ENCODE measurements at places on chromosomes 5 and 9.

- DNase-seq: no peak
Observed at GRCh38 chr9:85290019-85290418, 451.7 kb downstream of the AGTPBP1 start.

GRCh38 chr5:13378091-13378490 is 566.4 kb downstream of the DNAH5 start:
- no peak for DNase-seq

DNA sequence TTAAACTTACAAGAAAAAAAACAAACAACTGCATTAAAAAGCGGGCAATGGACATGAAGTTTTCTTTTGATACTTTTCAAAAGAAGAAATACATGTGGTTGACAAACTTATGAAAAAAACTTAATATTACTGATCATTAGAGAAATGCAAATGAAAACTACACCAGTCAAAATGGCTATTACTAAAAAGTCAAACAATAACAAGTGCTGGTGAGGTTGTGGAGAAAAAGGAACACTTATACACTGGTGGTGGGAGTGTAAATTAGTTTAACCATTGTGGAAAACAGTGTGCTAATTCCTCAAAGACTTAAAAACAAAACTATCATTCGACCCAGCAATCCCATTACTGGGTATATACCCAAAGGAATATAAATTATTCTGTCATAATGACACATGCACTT is 311.6 kb downstream of the ISL1 start:
- no peak for DNase-seq

DNA sequence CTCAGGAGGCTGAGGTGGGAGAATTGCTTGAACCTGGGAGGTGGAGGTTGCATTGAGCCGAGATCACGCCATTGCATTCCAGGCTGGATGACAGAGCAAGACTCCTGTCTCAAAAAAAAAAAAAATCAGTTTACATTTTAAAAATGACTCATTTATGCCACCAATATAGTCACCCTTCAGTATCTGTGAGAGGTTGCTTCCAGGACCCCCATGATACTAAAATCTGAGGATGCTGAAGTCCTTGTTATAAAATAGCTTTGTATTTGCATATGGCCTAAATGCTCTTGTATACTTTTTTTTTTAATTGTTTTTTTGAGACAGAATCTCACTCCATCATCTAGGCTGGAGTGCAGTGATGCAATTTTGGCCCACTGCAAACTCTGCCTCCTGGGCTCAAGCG is 5.8 kb downstream of the OCLN start:
- no peak for DNase-seq

- no peak for DNase-seq
Observed at GRCh38 chr9:37939575-37940095, 35.7 kb upstream of the SLC25A51 start.

GRCh38 chr5:93010616-93011015 is 570.4 kb downstream of the NR2F1-AS1 start:
- DNase-seq: no peak

DNA sequence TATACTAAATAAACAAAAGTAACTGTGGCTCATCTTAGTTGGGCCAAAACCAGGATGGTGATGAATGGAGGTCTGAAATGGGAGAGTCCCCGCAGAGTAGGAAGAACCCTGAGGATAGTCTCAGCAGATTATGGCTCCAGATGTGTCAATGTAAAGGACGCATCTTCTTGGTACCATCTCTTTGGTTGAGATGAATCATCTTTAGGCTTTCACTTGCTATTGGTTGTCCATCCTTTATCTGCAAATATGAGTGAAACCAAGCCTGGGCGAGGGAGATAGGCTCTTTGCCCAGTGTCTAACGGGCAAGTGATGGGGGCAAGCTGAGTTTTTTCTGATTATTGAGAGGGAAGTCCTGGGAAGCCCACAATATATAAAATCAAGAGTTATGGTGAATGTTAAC is 19.4 kb upstream of the LCP2 start:
- DNase-seq: no peak
